Omental fat pad (tissue), 4 donors: ENCODE measurements at places on chromosomes 3 and 15.

DNA sequence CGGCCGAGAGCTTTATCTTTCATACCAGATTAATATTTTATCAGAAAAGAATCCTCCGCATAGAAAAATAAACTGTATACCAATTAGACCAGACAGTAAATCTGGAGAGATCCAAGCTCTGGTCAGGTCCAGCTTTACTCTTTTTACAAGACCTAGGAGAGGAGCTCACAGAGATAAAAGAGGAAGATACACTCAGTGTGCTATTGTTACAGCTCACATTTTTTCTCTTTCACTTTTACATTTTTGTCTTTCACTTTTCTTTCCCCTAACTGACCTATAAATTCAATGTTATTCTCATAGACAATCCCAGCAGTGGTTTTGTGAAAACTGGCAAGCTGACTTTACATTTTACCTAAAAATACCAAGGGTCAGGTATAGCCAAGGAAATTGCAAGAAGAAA, 55.8 kb downstream of the GUCA1C start:
- DNase-seq = no peak

GRCh38 chr3:20323307-20323927, 137.4 kb upstream of the SGO1 start:
- DNase-seq = no peak

- DNase-seq = no peak
Measured at GRCh38 chr3:46102059-46102779, 74.9 kb upstream of the XCR1 start.

DNA sequence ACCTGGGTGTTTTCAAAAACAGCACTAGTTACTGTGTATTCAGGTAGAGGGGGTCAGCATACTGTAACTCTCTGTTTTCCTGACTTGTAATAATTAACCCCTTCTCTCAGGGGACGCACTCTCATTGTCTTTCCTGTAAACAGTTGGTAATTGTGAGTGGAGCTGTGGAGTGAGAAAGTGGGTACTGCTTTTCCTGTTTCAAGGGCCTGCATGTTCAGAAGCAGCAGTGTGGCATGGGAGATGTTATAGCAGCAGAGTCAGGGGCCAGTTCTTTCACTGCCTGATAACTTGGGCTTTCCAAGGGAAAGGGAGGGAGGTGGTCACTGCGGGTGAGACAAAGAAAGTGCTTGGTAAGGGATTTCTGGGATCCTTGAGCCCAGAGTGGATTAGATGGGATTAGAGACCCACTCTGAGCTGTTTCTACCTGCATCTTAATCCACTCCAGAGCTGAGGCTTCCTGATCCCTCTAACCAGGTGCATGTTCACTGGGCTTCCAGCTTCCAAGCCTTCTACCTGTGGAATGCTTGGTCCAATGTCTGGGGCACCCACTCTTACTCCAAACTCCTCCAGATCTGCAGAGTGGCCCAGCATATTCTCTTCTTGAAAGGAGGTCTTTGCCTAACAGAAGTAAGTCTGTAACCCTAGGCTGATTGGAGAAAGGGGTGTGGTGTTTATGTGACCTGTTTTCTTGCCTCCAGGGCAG, 105.2 kb downstream of the RPLP1 start:
- no peak for DNase-seq
